ENCODE measurements at places on chromosomes 2 and 18.

DNA sequence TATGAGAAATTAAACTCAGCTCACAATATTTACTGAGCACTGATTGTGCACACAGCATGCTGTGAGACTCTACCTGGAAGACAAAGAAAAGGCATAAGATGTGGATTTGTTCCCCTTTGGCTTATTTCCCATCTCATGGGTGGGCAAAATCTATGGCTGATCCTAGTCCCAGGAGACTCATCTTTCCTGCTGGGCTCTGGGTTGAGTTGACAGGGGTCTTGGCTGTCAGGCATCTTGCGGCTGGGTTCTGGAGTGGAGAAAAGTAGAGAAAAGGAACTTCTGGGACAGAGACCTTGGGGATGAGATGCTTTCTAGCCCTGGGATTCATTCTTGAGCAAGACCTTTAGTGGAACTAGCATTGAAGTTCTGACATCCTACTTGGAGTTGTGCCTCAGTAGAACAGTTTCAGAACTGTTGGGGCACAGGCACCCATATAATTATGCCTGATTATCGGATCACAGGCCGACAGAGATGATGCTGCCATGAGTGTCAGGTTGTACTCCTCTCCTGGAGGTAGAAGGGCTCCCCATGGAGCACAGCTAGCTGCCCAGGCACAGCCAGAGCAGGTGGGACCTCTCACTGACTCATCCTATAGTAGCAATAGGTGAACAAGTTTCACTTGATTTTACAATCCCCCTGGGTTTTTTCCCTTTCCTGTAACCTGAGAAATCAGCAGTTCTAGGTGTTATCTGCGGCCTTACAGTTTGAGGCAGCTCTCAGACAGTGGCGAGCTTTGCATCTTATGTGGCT, 260.9 kb downstream of the CYRIA start:
- DNase-seq: no peak

GRCh38 chr2:19632403-19632991, 269.3 kb downstream of the TTC32 start:
- DNase-seq: no peak

GRCh38 chr2:77578354-77578753, 56.2 kb upstream of the LRRTM4 start:
- DNase-seq: no peak

- DNase-seq: no peak
Observed at GRCh38 chr2:12107939-12108338, 361.5 kb downstream of the LPIN1 start.

DNA sequence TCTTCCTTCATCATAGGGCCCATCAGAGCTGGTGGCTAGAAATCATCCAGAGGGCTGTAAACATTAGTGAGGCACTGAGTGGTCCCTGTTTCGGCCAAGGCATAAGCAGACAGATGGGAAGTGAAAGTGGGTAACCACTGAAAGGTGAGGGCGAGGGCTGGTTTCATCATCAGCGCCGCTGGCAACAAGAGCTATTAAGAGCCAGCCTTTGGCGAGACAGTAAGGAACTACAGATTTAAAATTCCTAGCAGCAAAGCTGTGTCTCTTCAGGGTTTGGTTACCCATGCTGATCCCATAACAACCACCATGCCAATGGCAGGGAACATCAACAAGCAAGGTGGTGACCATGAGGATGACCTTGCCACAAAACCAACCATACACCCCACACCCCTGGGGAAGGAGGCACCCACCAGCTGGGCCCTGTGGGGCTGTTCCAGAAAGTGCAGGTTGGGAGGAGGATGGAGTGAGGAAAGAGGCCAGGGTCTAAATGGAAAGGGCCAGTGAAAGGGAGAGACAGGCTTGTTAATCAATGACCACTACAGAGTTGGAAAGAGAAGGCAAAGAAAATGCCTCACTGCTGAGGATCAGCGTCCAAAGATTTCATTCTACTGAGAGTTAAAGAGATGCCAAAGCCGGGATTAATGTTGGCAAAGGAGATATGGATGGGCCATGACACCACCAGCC, 9.0 kb upstream of the SLC20A1 start:
- no peak for DNase-seq

GRCh38 chr2:135818937-135819610, 17.9 kb downstream of the LCT start:
- DNase-seq: peak; percentile 34

DNA sequence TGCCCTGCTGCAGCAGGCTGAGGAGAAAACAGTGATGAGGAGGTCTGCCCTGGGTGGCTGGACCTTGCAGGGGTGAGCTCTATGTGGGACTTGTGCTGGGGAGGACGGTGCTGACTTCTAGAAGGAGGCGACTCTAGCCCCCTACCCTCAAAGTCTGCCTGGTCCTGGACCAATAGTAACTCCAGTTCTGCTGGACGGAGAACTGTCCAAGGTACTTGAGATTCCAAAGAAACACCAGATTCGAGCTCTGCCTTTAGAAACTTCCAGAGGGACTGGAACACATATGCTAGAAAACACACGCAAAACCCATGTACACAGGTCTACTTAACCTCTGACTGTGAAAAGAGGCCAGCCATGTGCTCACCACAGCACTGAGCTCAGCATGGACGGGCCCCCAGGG, 260.6 kb downstream of the TWIST2 start:
- no peak for DNase-seq

GRCh38 chr2:172345956-172346555, 81.3 kb upstream of the ITGA6 start:
- no peak for DNase-seq

DNA sequence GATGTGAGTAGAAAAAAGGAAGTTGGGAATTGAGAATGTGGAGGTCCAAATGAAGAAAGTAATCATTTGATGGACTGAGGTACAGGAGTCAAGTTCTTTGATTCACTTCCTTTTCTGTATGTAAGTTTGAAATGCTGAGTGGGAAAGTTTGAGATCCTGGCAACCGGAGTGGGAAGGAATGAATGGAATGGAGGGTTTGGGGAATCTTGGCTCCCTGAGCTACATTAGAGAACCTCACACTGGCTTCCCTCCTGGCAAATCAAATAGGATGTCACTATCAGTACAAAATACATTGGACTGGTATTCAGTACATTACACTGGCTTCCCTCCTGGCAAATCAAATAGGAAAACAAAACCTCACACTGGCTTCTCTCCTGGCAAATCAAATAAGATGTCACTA, 9.8 kb upstream of the RNF138 start:
- no peak for DNase-seq

- no peak for DNase-seq
Observed at GRCh38 chr2:53233759-53234547, 533.7 kb upstream of the CHAC2 start.

- no peak for DNase-seq
Observed at GRCh38 chr2:3449936-3450335, 69.4 kb downstream of the ADI1 start.

GRCh38 chr2:240131941-240132650, 4.0 kb downstream of the COPS9 start:
- DNase-seq: no peak

- DNase-seq: no peak
Observed at GRCh38 chr2:37918742-37919186, 6.3 kb upstream of the RMDN2 start.

DNA sequence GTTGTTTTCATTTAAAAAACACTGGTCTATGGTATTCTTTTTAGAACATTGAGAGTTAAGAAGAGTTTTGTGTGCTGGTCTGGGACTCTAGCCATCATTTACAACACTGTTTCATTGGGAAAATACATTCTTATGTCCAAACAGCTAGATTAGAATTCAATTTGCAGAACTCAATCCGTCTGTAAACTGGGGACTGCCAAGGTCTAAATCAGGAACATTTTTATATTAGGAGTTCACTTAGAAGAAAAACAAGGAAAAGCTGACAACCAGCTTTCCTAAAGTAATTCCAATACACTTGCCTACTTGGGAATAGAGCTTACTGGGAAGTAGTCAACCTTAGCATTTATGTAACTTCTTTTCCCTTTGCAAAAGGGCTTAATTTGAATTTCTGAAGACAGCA, 91.5 kb upstream of the RNF152 start:
- DNase-seq: no peak

- no peak for DNase-seq
Observed at GRCh38 chr2:103959174-103960128, 894.5 kb upstream of the POU3F3 start.

DNA sequence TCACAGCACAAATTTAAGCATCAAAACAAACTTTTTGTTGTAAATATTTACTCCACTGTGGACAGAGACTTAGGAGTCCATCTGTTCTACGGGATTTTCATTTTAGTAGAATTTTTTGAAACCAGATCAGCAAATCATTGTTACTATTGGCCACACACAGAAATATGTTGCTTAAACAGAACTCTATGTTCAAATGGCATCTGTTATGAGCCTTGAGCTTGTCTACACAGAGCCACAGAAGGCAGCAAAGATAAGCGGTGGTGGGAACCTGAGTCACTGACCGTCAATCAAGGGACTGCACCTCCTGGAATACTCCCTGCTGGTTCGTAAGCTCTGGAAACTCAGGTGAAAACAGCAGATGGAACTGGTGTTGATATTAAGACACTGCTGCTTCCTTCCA, 156.8 kb downstream of the TMEM200C start:
- no peak for DNase-seq

GRCh38 chr2:118221536-118222272, 133.4 kb downstream of the INSIG2 start:
- peak; percentile 43 for DNase-seq

GRCh38 chr2:165428926-165429325, 40.6 kb upstream of the CSRNP3 start:
- no peak for DNase-seq

GRCh38 chr2:137380610-137381009, 583.7 kb upstream of the HNMT start:
- DNase-seq: no peak

GRCh38 chr2:111030260-111030891, 90.3 kb upstream of the BCL2L11 start:
- no peak for DNase-seq

- DNase-seq: no peak
Observed at GRCh38 chr18:5414546-5414945, 119.0 kb upstream of the ZBTB14 start.

DNA sequence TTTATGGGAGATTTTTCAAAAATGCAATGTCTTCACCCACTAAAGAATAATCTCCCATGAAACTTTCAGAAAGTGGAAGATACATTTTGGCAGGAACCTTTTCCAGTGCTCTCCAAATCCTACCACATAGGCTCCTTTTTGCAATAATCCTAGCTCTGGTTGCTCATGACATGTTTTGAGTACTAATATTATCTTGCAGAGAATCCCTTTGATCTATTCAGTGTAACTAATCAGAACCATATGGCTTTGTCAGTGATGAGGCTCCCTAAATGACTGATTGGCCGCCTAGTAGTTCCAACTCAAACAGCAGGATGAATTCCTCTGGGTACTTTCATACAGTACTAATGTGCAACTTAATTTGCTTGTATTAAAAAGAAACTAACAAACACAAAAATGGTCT, 544.0 kb upstream of the FAM98A start:
- no peak for DNase-seq

- no peak for DNase-seq
Observed at GRCh38 chr2:161604901-161605300, 19.3 kb upstream of the SLC4A10 start.

DNA sequence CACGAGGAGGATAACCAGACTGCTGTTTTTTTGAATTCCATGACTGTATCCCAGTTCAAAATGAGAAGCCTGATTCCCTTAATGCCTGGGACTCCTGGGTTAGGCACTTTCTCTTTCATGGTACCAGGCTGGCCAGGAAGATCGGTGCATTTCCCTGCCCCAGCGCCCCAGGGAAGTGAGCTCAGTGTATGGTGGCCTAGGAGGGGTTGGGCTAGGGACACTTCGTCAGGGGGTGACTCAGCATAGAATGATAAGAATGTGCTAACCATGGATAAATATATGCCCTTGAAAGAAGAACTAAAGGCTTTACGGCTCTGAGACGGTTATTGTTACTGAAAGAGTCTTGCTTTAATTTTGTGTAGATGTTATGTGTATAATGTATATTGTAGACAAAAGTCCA, 27.5 kb upstream of the FAM237A start:
- peak; percentile 48 for DNase-seq

DNA sequence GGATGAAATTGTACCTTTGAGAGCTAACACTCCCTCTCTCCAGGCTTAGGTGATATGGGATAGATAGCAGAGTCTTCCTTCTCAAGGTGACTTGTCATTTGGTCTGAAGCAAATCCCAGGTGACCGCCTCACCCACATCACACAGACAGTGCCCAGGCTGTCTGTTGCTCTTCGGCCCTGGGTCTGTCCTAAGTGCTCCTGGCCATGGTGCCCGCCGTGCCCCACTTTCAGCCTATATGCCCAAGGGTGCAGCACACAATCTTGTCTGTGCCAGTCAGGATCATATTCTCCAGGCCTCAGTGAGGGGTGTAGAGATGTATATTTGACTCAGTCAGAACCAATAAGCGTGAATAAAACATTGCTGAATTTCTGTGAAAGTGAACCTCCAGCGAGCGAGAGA, 326.8 kb downstream of the DYSF start:
- DNase-seq: no peak

DNA sequence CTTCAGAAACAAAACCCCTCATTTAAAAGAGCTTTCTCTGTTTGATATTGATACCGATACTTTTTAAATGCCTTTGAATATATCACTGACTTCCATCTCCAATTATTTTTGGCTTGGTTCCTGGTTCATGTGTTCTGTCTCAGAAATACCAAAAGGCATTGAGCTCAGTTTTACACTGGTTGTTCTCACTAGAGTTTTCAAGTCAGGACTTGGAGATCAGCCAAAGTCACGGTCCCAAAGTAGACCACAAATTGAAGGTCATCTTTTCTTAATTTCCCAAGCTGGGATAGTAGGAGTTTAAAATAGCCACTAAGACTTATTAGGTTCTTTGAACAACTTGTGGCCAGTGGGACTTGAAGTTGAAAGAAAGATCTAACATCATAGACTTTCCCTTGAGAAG, 24.2 kb downstream of the DHRS9 start:
- DNase-seq: no peak

DNA sequence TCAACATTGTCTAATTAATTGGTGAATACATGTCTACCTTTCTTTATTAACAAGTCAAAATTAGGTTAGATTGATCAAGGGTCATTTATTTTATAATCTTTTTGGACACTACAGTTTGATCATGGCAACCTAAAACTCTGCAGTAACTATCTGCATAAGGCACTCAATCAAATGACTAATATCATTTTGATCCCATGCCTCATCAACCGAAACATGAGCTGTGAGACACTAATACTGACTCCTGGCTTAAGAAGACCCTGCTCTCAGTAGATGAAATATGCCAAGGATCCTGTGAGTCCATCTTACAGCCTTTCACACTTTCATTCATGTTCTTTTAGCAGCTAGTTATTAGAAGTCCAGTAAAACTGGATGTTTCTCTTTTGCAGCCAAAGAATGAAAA, 169.4 kb upstream of the CAVIN2 start:
- peak; percentile 30 for DNase-seq

DNA sequence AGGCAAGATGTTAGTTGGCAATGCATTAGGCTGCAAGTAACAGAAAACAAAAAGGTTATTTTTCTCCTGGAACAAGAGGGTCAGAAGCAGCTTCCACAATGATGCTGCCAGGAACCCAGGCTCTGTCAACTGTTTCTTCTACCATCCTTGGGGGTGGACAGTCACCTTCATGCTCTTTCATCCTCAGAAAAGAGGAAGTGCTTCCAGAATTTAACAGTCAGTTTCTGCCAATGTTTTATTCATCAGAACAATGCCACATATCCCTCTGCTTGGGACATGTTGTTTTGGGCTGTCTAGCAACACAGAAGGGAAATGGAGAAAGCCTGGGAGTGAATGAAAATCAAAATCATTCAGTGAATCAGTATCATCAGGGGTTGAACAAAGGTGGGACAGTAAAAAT, 7.1 kb downstream of the TMEM182 start:
- DNase-seq: no peak
